ENCODE measurements at places on chromosomes 5 and 9. TPM values are rescaled to one million over a fixed set of nuclear protein-coding genes. Genes with fewer than 3 reads are reported as not detected.

DNA sequence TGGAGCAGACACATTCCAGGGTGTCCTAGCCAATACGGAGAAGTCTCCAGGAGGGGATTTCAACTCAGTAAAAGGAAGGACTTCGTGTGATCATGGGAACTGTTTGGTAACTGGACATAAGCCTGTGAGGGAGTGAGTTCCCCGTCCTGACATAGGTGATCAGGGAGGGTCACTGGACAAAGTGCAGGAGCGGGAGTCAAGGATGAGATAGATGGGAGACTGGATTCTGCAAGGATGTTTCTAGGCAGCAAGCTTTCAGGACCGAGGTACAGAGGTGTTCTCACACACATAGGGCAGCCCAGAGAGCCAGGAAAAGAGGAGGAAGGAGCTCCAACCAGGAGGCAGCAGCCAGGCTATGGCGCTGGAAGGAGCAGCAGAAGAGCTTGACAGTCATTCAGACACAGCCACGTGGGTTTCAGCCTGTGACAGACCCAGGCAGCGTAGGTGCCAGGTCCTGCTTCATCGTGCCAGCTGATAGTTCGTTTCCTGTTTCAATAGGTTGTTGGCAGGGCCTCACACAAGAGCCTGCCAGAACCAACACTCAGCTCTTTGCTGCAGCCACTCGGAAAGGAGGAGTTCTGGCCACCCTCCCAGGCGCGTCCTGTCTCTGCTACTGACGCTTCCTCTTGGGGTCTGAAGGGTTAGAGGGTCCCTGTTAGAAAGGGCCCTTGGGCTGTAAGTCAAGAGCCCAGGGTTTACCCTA is 84.1 kb downstream of the AMBP start:
- peak; percentile 40 for ATAC-seq

GRCh38 chr5:126003309-126003708 is 419.9 kb upstream of the GRAMD2B start:
- ATAC-seq, result no peak

SH3RF2 gene
- total RNA-seq, result not detected

DNA sequence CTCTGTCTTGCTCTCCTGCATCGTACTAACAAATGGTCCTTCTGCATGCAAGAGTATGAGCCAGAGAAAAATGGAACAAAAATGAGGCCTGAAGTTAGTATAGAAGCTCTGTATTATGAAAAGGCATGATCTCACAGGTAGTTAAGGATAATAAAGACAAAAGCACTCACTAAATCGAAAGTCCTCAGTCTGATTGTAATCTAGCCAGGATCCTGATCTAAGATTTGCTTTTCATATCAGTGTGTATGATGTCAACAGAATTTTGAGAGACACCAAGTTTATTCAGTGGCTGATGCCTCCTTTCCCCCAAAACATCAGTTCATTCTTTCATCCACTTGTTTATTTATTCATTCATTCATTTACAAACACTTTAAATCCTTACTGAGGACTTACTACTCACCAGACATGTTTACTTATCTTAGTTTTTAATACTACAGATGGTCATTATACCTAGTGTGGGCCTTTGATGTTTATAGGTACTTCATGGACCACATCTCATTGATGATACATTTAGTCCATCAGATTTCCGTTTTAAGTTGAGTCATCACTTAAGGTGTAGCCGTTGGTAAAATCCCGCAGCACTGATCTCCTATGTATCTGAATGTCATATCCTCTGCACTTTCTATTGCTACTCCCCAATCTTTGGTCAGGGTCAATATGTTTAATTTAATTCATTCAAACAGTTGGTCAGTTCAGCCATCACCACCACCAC is 105.2 kb upstream of the DHFR start:
- peak; percentile 63 for ATAC-seq

- ATAC-seq, result no peak
These were observed 2.5 kb upstream of the RABL6 start for GRCh38 chr9:136805207-136805740.

- ATAC-seq, result no peak
These were observed 1866.1 kb upstream of the NUDT12 start for GRCh38 chr5:105428451-105429380.

DDX4 gene
- total RNA-seq, result not detected

PTGDS gene
- not detected for total RNA-seq

DNA sequence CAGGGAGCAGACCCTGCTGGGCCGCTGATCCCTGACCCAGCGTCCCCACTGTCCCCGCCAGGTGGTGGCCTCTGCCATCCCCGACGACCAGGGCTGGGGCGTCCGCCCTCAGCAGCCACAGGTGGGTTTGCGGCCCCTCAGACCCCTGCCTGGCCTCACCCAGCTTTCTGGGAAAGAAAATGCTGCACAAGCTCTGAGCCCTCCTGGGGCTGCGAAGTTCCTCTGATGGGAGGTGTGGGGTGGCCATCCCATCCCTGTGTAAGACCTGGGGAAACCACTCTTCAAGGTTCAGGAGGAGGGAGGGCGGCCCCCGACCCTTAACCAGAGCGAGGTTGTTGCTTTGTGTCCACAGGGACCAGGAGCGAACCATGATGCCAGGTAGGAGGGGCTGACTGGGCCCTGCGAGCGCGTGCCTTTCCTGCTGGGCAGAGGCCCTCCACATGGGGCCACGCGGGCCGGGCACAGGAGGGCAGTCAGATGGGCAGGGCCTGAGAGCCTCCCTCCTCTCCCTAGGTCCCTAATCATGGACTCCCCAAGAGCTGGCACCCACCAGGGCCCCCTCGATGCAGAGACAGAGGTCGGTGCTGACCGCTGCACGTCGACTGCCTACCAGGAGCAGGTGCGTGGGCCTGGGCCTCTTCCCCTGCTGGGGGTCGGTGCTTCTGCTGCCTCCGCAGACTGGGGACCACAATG is 7.7 kb downstream of the NOXA1 start:
- no peak for ATAC-seq

GRCh38 chr9:6549106-6549800 is 96.3 kb downstream of the GLDC start:
- ATAC-seq, result no peak

FYB1 gene
- total RNA-seq, result 95.7 TPM

RAB3C gene
- not detected for total RNA-seq

GRCh38 chr5:7794311-7794710 is 56.6 kb downstream of the CFAP90 start:
- no peak for ATAC-seq

BASP1 gene
- total RNA-seq, result 1.3 TPM

GRCh38 chr9:1839909-1840308 is 175.2 kb upstream of the SMARCA2 start:
- no peak for ATAC-seq

MIER3 gene
- total RNA-seq, result 10.3 TPM

- ATAC-seq, result no peak
These were observed 635 bp downstream of the NAA35 start for GRCh38 chr9:85941622-85941940.

CCDC152 gene
- total RNA-seq, result 2.7 TPM

ORM2 gene
- not detected for total RNA-seq

IRX2 gene
- not detected for total RNA-seq

- ATAC-seq, result no peak
These were observed 10.3 kb downstream of the SMIM32 start for GRCh38 chr5:136182618-136183017.

MAN1B1 gene
- 38.2 TPM for total RNA-seq

OMD gene
- total RNA-seq, result not detected

- ATAC-seq, result no peak
These were observed 972.8 kb downstream of the DTWD2 start for GRCh38 chr5:118015511-118015910.

DNA sequence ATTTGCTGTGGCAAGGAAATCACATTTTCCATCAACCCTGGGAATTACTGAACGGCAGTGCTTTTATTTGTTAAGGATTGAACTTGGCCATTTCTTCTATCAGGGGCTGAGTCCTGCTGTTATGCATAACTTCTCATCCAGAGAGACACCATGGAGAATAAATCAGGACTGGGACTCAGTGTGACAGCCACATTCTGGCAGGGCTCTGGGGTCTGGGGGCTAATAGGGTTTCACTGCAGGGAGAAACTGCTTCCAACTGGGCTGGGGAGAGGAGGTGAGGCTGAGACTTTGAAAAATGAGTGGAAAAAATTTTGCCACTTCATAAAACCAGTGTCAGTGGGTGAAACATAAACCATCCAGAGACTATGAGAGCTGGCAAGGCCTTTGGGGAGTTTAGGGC is 95.7 kb upstream of the ALDH1B1 start:
- ATAC-seq, result no peak

GRCh38 chr5:143319437-143320227 is 83.9 kb downstream of the NR3C1 start:
- ATAC-seq, result no peak

- ATAC-seq, result no peak
These were observed 1.9 kb upstream of the NRARP start for GRCh38 chr9:137303893-137304382.

- ATAC-seq, result peak; percentile 55
These were observed 97.3 kb upstream of the SLCO6A1 start for GRCh38 chr5:102596113-102596512.

FOXD4L4 gene
- total RNA-seq, result 0.15 TPM

- no peak for ATAC-seq
These were observed 52.3 kb upstream of the MYOT start for GRCh38 chr5:137815202-137815990.

BNIP1 gene
- 13.0 TPM for total RNA-seq

DNA sequence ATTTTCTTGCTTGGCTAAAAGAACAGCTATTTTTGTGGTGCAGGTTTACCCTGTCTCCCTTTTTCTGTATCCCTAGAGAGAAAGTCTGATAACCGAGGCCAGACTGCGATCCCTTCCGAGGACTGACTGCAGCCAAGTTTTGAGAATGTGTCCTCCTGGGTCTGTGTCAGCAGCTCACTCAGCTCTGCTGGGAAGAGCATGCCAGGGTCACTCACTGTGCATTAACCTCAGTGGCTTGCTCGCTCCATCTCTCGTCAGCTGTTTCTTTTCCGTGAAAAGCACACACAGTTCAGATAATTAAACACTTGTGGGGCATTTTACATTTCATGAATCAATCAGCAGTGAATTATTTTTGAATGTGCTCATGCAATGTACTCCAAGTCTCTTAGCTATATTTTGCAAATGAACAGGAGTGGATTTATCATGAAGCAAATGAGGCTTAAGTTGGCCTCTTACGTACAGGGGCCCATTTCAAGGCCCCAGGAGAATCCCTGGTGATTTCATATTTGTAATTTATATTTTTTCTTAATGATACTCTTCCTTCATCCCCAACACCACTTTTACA is 252.1 kb downstream of the SMARCA2 start:
- ATAC-seq, result no peak

FAM221B gene
- not detected for total RNA-seq

SLC27A6 gene
- not detected for total RNA-seq

GRCh38 chr5:5985332-5985731 is 393.0 kb downstream of the MED10 start:
- no peak for ATAC-seq

OR13D1 gene
- not detected for total RNA-seq
